NCI-H1105 (cell line): ENCODE measurements at places on chromosomes 2 and 18.

- no peak for DNase-seq
Measured at GRCh38 chr18:63488160-63488559, 11.4 kb downstream of the SERPINB5 start.

GRCh38 chr2:136111711-136112110, 6.2 kb downstream of the CXCR4 start:
- no peak for DNase-seq

DNA sequence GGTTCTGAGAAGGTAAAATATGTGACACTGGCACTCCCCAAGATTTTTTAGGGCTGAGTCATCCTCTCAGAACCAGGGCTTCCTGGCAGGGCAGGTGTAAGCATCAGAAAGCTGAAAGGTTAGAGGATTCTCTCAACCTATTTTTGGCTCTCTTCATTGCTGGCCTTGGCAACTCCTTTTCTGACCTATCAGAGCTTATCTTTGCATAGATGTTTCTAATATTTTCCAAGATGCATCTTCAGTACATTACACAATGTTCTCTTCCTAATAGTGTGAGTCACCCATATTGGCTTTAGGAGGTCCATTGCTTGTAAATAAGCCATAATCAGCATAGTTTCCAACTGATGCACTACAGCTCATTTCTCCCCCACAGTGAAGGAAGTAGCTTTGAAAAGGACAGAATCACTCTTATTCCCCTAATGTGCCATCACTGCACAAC, 2008.4 kb upstream of the PIK3C3 start:
- DNase-seq, result no peak

DNA sequence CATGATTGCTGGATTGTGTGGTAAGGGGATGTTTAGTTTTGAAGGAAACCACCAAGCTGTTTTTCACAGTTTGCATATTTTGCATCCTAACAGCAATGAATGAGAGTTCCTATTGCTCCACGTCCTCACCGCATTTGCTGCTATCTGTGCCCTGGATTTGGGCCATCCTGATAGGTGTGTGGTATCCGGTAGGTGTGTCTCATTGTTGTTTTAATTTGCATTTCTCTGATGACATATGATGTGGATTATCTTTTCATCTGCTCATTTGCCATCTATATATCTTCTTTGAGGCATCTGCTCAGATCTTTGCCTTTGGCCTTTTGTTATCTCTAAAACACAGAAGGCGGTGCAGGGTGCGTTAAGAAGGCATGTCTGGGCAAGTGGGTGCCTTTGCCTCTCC, 73.3 kb downstream of the LONRF2 start:
- no peak for DNase-seq

DNA sequence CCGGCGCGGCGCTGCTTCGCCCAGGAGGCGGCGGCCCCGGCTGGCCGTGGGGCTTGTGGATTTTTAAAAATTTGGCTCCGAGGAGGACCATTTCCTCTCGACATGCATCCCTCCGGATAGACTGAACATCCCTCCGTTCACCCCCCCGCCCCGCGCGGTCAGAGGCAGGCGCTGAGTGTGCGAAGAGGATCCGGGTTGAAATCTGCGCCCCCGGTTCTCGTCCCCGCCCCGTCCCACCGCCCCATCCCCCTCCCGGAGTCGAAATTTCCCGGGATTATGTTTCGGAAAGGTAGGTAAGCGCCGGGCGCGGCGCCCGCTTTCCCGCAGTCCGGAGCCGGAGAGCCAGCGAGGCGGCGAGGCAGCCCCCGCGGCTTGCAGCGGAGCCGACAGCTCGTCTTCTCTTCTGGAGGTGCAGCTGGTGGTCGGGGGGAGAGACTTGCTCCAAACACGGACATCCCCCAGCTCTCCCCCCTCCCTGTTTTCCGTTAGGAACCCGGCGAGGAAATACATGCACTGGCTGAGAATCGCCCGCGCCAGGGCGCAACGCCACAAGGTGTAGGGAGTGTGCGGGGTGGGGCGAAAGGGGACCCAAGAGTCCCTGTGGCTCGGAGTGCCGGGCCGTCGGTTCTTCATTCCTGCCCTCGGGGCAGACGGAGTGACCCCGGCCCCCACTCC, at the start of gene PRKCE:
TSS of gene PRKCE (plus strand) at position 261 of the 675 bp plus-strand sequence.
- DNase-seq, result no peak

- DNase-seq, result no peak
Measured at GRCh38 chr18:64710105-64710861, 561.4 kb upstream of the LINC00305 start.

DNA sequence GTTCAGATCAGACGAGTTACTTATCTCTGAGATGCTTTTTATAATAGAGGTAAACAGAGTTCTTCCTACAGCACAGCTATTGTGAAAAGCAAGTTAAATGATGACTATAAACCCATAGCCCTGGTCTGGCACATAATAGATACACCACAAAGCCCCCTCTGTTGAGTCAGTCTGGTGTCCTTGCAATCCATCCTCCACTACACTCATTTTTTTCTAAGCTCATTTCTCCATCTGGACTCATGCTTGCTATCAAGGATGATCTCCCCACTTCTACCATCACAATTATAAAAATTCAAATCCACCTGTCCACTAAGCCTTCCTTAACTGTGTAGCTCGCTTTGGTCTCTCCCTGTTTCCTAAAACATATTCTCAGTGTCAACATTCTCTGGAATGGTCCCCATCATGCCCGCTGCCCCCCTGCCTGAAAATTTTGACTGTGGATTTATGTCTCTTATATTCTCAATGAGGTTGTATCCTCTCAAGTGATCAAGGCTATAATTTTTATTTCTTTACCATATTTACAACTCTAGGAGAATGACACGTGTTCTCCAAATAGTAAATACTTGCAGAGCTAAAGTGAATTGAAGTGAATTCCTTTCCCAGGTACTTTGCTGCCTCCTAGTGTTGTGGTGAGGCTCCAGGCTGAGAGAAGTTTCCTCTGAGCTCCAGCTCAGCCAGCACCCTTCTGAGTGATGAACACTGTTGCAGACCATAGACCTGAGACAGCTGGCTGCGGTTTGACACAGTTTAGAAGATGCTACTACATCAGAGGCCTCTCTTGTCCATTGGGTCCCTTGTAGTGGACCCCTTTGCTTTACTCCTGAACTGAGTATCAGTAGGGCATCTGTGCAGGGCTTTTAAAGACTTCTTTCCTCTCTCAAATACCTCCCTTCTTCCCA, 108.7 kb downstream of the DPP10 start:
- DNase-seq, result peak; percentile 36

GRCh38 chr2:73262108-73262651, 22.1 kb downstream of the FBXO41 start:
- DNase-seq, result no peak

DNA sequence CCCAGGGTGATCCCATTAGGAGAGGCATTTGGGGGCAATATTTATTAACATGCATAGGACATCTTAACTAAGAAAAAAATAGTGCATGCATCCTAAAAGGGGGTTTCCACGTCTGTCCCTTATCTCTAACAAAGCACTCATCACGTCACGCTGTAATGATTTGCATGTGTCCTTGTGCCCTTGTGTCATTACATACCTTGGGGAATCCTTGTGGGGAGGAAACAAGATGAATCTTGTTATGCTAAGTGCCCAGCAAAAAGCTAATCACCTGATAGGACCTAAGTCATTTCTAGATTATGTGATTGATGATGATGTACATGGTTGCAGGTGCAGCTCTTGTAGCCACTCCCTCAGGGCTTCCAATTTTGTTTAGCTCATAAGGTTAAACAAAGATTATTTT, 250.9 kb downstream of the FBXO15 start:
- no peak for DNase-seq

DNA sequence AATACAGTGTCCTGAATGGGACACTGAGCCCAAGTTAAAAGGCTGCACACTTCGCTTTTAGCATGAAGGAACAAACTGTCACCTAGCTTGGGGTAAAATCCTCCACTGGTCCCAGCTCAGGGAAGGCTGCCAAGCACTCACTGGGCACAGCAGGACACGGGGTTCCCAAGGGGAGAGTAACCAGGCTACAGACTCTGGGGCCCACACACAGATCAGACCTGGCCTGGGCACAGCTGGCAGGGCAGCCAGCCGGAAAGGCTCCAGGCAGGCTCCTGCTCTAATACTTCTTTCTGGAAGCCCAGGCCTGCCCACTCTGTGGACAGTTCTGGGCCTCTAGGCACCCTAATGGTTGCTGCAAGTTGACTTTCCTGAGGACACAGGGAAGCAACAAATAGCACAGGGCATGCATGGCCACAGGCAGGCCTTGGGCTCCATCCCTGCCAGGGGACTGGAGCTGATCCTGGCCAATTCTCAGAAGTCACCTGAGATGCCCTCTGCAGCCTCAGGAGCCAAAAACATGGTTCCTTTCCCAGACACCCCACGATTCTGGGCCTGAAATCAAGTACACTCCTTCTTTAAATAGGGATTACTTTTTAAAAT, 18.7 kb upstream of the SULT1C3 start:
- no peak for DNase-seq

DNA sequence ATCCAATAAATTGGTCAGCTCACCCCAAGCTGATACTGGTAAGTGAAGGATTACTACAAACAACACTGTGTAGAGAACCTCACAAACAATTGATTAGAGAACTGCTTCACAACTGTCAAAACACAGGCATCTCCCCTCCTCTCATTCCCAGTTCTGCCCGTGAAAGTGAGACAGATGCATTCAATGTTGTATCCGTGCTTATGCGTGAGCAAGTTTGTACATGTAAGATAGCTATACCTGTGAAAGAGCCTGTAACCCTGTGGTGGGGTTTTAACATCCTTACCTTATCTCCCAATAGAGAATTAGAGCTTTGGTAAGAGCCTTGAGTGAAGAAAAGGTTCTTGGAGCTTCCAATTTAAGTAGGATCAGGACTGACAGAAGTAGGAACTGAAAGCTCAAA, 9.1 kb downstream of the MARCHF4 start:
- DNase-seq, result no peak

DNA sequence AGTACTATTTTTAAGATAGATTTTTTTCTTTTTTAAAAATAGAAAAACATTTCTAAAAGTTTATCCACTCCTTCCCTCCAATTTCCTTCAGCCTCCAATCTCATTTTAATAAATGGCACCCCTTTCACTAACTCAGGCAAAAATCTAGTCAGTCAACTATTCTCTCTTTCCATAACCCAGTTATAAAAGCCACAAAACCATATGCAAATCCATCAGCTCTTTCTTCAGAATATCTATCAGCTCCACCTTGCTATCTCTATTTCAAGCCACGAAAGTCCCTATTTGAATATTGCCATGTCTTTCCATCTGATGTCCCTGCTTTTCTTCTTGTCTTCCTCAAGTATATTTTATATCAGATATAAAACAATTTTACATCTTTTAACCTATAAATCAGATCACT, 397.1 kb downstream of the ERBB4 start:
- DNase-seq, result no peak

- DNase-seq, result no peak
Measured at GRCh38 chr18:12068950-12069320, 24.7 kb upstream of the ANKRD62 start.

- no peak for DNase-seq
Measured at GRCh38 chr2:240745456-240745855, 53.8 kb downstream of the AQP12A start.

DNA sequence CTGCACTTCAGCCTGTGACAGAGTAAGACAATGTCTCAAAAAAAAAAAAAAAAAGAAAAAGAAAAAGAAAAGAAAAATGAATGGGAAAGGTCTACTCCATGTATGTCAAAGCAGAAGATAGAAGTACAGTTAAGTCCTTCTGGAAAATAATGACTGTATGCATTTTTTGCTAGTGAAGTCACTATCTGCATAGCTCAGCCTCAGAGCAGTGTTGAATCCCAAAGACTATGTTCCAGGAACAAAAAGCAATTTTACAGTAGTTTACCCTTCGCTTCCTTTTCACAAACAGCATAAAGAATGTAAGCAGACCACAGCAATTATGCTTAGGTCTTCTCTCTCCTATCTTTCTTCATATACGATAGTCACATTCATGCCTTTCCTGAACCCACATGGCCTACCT, 497.4 kb downstream of the CMPK2 start:
- DNase-seq, result no peak
